ENCODE measurements at places on chromosomes 16 and 17.
A peak's percentile ranks its signal among the peaks of the same experiment; 100 is the strongest.

DNA sequence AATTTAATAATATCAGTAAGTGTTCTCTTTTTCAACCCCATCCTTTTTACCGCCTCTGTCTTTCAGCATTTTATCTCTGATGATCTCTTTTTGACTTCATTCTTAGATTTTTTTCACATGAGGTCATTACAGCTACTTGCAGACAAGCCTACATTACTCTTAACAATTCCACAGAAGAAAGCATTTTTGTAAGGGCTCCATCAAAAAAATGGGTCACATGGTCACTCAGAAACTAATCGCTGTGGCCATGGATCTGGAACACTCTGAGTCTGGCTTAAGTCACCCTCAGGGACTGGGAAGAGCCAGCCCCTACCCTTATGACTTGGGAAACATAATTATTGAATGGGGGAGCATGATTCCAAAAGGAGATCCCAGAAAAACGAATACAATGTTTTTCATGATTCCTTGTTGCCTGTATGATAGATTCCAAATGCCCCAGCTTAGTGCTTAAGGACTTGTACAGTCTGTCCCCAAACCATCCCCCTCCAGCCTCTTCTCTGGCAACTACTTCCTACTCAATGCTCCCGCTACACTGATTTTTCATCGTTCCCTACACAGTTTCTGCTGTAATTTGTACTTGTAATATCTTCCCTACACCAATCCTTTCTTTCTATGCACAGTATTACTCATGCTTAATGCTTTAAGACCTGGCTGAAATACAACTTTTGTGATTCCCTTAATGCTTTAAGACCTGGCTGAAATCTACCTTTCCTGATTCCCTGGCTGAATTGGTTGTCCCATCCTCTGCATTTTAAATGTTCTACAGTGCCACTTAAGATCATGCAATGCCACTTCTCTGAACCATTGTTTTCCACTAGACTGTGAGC is 457.8 kb downstream of the HS3ST4 start:
- DNase-seq, result peak; percentile 55

- DNase-seq, result no peak
Measured at GRCh38 chr17:5837055-5837491, 233.1 kb upstream of the WSCD1 start.

DNA sequence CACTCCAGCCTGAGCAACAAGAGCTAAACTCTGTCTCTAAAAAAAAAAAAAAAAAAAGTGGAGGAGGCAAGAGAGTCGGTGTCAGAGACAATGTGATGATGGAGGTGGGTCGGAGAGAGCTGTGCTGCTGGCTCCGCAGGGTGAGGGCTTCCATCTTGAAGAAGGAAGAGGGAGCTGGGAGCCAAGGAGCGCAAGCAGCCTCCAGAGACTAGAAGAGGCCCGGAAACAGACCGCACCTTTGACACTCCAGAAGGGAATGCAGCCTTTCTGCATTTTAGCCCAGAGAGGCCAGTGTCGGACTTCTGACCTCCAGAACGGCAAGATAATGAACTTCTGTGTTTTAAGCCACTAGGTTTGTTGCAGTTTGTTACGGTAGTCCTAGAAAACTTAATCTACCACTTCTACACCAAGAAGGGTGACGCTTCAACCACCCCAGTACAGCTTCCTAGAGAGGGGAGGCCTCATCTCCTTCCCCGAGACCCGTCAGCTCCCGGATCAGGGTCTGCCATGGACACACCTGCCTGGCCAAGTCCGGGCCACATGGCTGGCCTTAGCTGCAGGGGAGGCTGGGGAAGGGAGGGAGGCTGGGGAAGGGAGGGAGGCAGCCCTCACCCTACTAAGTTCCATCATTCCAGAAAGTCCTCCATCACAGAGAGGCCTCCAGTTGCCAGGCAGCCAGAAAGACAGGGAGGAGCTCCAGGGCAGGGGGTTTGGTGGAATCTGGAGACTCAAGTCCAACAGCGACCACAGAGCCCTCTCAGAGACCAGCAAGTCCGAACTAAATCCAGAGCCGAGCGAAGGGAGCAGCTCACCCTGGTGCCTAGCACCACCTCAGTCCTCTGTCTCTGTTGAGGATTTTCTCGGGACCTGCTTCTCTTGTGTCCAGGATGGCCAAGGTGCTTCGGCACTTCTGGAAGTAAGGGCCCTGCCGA is 13.2 kb upstream of the RBFOX3 start:
- peak; percentile 37 for DNase-seq

GRCh38 chr17:4806456-4806776 is 536 bp upstream of the PLD2 start:
- no peak for DNase-seq

- DNase-seq, result no peak
Measured at GRCh38 chr17:17769869-17770631, 66.7 kb downstream of the SREBF1 start.

GRCh38 chr16:48284772-48285409 is 37.6 kb upstream of the ABCC11 start:
- DNase-seq, result no peak

- no peak for DNase-seq
Measured at GRCh38 chr17:78044280-78044835, 84.2 kb downstream of the TMC6 start.

DNA sequence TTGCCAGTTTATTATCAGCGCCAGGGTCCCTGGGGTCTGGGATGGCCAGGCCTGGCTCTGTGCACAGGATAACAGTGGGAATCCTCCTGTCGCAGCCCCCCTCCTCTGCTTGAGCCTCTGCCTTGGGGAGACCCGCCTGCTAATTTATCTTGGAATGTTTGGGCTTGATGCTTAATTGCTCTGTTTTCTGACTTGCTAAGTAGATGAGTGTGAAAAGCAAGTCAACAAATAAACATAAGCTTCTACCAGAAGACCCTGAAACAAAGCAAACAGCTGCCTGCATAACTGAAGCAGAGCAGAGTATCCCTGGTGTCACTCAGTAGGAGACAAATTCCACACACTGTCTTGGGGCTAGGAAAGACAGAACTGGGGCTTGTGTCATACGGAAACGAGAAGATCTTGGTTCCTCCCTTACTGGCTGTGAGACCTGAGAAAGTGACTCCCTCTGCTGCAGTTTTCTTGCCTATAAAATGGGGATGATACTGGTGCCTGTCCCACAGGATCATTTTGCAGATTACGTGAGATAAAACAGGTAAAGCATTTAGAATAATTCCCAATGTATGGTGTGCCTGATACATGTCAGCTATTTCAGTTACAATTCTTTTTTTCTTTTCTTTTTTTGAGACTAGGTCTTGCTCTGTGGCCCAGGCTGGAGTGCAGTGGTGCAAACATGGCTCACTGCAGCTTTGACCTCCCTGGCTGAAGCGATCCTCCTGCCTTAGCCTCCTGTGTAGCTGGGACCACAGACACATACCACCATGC is 44.8 kb upstream of the IRX3 start:
- DNase-seq, result no peak

DNA sequence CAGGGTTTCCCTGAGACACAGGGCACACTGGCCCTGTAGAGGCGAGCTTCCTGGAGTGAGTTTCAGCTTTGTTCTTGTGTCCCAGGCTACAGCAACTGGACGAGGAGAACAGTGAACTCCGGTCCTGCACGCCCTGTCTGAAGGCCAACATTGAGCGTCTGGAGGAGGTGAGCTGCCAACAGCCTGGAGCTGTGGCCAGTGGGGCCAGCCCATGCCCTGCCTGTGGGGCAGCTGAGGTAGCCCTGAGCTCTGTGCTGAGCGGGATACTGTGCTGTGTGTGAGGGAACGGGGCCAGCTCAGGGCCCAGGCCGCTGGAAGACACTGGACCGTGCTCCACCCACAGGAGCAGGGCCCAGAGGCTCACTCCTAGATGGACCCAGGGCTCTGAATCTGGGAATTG is 8.7 kb upstream of the CAPN15 start:
- peak; percentile 52 for DNase-seq

DNA sequence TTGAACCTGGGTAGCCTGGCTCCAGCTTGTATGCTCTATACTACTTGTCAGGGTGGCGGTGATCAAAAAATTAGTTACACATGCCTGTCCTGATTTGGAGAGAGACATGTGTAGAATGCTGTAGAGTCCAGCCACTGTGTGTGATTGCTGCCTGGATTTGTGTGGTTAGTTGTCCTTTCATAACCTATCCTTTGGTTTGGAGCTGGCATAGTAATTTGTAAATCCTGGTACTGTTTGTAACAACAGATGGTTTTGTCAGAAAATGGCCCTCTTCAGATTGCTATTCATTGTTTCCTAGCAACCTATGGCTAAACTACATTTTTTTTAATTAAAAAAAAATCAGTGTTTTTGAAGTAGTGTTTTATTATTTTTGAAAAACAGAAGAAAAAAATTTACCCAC is 30.5 kb downstream of the ETV4 start:
- DNase-seq, result no peak

DNA sequence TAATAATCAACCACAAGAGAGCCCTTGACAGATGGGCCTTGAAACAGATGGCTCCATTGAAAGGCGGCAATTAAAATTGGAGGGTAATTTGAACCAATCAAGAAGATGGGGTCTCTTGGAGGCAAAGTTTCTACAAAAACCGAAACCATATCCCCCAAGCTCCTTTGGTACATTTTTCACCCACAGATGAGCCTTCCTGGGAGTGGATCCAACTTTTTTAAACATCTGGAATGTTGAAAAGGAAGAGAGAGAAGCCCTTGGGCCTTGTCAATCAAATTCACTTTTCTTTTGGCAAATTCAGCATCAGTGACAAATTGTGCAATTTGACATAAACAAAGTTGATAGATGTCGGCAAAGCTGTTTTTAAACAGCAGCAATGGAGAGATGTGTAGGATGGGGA is 13.2 kb upstream of the NUP93 start:
- no peak for DNase-seq

DNA sequence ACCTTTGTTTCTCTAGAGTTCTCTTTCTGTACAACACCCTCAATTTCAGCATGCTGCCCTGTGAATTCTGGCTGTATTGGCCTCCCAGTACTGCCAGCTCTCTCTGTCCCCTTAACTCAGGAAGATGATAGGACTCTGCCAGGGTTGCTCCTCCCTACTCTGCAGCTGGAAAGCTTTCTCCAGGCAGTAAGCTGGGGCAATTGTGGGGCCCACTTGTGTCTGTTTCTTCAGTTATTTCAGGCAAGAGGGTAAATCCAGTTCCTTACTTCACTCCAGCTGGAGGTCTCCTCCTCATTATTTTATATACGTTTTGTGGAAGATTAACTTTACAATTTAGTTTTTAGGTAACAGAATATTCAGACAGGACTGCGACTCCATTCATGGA is 9.9 kb downstream of the C17orf100 start:
- DNase-seq, result no peak

DNA sequence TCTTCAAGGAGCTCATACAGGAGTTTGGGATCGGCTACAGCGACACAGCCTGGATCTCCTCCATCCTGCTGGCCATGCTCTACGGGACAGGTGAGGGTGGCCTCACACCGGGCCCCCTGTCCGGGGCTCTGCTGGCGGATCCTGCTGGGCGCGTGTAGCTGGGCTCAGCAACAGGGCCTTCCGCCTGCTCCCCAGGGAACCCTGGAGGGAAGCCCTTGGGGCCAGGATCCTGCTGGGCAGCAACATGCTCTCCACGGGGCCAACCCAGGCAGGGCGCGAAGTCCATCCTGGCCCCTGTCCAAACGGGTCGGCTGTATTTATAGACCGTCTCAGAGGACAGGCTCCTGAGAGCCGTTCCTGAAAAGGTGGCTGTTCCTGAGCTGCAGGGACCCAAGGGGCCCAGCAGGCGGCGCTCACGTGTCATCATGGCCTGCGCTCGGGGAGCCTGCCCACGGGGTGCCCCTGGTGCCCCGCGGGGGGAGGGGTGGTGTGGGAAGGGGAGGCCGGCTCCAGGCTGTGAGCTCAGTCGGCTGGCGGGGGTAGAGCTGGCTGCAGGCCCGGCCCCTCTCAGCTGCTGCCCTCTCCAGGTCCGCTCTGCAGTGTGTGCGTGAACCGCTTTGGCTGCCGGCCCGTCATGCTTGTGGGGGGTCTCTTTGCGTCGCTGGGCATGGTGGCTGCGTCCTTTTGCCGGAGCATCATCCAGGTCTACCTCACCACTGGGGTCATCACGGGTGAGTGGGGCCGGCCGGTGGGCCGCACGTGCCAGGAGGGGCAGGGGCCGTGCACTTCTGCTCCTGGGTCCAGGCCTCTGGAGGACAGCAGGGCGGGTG is 7.5 kb downstream of the SLC16A3 start:
- peak; percentile 71 for DNase-seq

DNA sequence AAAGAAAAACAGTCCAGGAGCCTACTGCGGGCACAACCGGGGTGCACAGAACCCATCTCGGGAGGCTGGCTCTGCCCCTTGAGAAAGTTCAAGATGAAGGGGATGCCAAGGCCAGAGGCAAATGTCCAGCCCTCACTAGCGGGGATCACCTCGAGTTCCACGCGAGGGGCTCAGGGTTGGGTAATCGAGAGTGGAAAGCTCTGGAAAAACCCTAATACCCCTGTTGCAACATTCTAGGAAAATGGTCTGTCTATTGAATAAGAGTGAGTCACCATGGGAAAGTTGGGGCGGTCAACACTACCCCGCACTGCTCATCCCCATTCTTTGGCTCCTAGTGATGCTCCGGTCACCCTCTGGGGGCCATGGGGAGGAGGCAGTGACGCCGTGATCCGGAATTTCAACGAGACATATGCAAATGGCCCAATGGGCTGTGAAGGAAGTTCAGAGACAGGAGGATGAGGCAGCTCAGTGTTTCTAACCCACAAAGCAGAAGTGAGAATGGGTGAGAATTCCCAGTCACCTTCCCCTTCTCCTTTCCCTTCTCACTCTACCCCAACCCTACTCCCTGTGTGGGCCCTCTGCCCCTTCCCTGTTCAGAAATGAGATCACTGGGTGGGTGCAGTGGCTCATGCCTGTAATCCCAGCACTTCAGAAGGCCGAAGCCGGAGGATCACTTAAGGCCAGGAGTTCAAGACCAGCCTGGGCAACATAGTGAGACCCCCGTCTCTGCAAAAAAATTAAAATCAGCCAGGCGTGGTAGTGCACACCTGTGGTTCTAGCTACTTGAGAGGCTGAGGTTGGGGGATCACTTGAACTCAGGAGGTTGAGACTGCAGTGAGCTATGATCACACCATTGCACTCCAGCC is 22.4 kb downstream of the SOCS3 start:
- no peak for DNase-seq

DNA sequence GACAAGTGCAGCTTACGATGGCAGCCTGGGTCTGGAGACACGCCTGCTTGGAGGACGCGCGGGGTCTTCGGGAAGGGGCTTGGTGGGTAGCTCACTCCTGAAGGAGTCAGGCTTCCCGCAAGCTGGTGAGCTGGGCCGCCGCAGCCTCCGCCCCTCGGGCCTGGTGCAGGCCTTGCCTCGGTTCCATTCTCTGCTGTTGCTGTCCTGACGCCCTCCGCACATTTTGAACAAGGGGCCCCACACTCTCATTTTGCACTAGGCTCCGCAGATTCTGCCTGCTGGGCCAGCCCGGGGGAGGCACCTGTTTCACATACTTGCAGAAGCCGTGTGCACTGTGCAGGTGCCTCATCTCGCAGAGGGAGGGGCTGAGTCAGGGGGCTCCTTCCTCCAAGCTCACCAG is 31.9 kb upstream of the CBX4 start:
- no peak for DNase-seq

- peak; percentile 99 for DNase-seq
Measured at GRCh38 chr17:81346090-81346907, 49.0 kb upstream of the BAHCC1 start.

GRCh38 chr17:7235693-7236665 is 1.7 kb upstream of the DVL2 start:
- DNase-seq, result no peak

DNA sequence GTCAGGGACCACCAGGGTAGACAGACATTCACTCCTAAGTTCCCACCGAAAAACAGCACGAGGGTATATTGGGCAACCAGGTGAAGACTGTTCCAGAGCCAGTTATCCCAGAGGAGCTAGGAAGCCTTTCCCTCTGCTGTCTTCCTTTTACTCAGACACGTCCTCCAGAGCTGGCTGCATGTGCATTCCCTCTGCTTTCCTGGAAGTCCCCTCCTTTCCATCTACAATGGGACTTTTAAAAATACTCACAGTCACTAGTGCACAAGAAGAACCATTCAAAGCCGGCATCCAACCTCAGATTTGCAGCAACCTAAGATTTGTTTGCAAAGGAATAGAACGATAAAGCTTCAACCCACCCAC is 32.5 kb upstream of the CRISPLD2 start:
- DNase-seq, result no peak

Data from head of caudate nucleus (tissue), 42 donors.